ENCODE measurements at places on chromosomes 5 and 9.
A peak's percentile ranks its signal among the peaks of the same experiment; 100 is the strongest.

DNA sequence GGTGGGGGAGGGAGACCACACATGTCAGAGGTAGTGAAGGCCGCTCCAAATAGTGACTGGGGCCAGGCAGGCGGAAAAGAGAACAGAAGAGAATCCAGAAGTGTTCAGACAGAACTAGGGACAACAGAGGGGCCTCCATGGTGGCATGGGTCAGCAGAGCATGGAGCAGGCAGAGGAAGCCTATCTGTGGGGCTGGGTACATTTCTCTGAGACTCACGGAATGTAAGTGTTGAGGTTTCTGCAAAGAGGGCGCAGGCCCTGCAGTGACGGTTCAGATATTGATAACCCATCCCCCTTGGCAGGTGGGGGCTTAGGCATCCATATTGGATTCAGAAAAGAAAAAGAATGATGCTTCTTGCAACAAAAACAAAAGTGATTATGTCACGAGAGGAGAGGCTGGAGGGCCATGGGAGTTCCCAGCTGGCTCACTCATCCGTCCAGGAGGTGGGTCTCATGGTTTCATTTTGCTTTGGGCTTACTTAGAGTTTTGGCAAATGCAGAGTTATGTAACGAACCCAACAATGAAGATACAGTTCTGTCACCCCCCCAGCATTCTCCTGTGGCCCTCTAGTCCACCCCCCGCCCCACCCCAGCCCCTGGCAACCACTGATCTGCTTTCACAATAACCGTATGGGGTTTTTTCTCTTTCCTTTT, 5.4 kb upstream of the RMND5B start:
- no peak for DNase-seq

DNA sequence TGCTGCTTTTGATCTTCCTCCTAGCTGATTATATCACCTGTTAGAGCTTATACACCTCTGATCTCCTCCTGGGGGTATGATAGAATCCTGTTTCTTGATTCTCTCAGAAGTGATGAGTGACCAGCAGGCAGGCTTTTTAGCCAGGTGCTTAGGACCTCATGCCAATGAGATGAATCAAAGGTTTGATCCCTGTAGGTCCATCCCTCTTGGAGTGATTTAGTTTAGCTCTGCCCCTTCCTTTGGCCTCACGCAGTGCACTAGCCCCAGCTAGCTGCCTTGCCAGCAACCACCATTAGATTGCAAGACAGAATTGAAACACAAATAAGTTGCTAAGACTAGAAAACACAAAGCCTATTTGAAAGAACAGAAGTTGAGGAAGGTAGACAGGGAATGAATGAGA, 84.4 kb downstream of the ZSWIM6 start:
- DNase-seq: no peak

DNA sequence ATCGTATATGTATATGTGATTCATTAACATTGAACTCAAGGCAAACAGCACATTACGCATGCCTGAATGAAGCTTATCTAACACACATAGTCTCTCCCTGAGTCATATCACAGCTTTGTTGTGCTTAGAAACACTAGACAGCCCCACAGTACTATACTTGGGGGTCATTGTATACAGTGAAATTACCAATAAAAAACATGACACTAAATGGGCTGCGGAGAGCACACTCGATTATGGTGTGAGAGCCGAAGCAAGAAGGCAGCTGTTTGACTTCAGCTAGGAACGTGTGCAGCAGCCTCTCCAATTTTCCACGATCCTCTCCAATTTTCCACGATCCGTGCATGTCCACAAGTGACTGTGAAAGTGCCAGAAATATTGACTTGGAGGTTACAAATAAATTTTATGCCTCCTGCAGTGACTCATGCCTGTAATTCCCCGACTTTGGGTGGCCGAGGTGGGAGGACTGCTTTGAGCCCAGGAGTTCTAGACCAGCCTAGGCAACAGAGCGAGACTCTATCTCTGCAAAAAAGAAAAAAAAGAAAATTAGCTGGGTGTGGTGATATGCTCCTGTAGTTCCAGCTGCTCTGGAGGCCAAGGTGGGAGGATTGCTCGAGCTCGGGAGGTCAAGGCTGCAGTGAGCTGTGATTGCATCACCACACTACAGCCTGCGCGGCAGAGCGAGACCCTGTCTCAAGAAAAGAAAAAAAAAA, 102.4 kb downstream of the DAPK1 start:
- no peak for DNase-seq

- DNase-seq: no peak
Measured at GRCh38 chr5:147784146-147784987, 1.8 kb upstream of the JAKMIP2 start.

GRCh38 chr5:111742177-111742994, 14.6 kb downstream of the NREP start:
- DNase-seq: no peak

GRCh38 chr9:124399323-124399967, 15.8 kb downstream of the PSMB7 start:
- DNase-seq: no peak

DNA sequence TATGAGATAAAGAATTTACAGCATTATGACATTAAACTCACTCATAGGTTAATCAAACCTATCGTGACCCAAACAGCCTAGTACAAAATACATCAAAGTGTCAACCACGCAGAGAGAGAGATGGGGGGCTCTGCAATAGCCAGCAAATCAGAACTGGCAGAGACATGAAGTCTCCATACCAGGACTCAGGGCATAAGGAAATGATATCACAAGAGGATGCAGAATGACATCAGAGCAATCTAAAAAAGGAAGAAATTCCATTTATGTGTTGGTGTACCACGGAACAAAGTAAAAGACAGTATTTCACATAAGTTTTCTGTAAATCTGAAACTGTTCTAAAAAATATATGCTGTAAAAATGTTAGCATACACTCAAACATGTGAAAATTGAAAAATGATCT, 24.6 kb downstream of the BICD2 start:
- DNase-seq: no peak

GRCh38 chr9:21455320-21455719, 15.1 kb downstream of the IFNA1 start:
- no peak for DNase-seq

DNA sequence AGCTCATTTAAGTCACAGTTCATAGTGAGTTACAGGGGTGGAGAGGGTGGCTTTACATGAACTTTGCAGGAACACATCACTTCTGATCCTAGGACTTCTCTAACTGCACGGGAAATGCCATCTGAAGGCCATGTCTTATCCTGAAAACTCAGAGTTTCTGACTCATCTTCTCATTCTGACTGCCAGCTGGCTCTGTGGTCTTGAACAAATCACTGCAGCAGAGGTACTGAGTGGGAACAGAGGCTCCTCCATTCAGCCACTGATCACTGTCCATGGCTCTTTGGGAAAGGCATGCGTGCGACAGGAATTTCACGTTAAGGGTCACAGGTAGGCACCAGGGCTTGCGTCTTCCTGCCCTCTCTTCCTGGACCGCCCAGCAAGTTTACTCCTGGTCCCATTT, 114.6 kb upstream of the LRRTM2 start:
- DNase-seq: no peak

- DNase-seq: no peak
Measured at GRCh38 chr9:76873056-76873792, 32.7 kb downstream of the PRUNE2 start.

GRCh38 chr5:88145221-88145610, 123.4 kb downstream of the TMEM161B start:
- DNase-seq: no peak

DNA sequence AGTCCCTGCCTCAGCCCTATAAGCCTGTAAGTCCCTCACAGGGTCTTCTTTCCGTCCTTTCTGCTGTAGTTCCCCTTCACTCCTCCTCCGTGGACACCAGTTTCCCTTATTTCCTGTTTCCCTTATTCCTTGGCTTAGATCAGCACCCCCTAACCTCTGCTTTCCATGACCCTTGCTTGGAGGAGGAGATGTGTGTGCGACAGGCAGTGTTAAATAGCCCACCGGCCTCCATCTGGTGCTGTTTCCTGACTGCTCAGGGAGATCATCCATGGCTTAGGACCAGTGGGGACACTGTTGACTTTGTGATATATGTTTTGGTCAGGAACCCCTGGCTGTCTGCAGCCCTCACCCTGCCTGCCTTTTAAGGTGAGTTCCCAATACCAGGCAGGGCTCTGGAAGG, 34.1 kb upstream of the PSD2 start:
- no peak for DNase-seq

DNA sequence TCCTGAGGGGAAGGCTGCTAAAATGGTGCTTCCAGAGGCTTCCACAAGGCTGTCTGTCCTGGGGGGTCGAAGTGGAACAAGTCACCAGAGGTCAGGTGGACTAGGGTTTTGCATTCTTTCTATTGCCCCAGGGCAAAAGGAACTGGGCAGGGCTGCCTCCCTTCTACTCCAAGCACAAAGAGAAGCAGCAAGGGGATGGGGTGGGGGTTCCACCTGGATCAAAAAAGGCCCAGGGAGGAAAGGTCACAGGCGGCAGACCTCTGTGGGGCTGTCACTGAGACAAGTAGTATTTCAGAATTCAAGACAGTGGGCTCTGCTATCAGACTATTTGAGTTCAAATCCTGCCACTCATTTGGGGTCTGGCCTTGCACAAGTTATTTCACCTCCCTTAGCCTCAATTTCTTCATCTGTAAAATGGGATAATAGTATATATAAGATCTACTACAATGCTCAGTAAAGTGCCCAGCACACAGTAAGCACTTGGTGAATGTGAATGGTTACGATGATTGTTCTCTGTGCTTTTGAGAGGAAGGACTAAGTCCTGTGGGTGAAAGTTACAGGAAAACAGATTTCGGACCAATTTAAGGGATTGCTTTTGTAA, 1.9 kb upstream of the ARSI start:
- no peak for DNase-seq

GRCh38 chr9:112032743-112033142, 136.1 kb downstream of the UGCG start:
- no peak for DNase-seq

- DNase-seq: no peak
Measured at GRCh38 chr5:29051509-29051908, 2013.1 kb upstream of the CDH9 start.

DNA sequence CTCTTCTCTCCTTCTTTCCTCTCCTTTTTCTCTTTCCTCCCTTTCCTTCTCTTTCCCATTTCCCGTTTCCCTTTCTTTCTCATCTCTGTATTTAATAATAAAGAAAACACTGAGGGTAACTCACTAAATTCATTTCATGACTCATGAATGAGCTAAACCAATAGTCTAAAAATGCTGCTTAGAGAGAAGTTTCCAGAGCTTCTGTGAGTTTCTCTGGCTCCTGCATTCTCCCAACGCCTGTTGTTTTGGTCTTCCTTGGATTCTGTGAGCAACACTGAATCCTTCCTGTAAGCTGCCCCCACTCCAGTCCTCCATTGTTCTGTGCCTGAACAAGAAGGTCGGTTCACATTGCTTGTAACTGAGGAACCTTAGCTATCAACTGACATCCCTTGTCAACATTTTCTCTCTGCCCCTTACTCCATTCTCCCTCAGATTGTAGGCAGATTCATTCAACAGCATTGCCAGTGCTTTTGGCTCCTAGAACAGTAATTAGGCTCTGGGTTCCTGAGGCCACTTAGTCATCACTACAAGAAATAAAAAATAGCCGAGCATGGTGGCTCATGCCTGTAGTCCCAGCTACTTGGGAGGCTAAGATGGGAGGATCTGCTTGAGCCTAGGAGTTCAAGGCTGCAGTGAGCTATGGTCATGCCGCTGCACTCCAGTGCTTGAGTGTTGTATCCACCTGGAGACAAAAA, 237.7 kb upstream of the KLF4 start:
- DNase-seq: no peak

- DNase-seq: no peak
Measured at GRCh38 chr5:66642538-66642937, 46.3 kb downstream of the MAST4 start.

GRCh38 chr9:131656356-131657036, 83.4 kb downstream of the RAPGEF1 start:
- peak; percentile 94 for DNase-seq

GRCh38 chr5:151092762-151093161, 11.9 kb upstream of the TNIP1 start:
- DNase-seq: no peak

GRCh38 chr5:173720286-173720952, 104.0 kb upstream of the BOD1 start:
- no peak for DNase-seq

DNA sequence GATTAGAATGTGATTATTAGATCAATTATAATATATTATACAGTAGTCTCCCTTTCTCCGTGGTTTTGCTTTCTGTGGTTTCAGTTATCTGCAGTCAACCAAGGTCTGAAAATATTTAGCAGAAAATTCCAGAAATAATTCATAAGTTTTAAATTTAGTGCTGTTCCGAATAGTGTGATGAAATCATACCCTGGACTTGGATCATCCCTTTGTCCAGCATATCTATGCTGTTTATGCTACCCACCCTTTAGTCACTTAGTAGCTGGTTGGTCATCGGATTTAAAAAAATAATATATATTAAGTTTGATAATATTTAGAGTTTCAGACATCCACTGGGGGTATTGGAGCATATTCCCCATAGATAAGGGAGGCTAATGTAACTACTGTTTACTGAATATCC, 19.6 kb downstream of the RMI1 start:
- DNase-seq: no peak

- DNase-seq: no peak
Measured at GRCh38 chr5:13739479-13739878, 205.0 kb downstream of the DNAH5 start.

DNA sequence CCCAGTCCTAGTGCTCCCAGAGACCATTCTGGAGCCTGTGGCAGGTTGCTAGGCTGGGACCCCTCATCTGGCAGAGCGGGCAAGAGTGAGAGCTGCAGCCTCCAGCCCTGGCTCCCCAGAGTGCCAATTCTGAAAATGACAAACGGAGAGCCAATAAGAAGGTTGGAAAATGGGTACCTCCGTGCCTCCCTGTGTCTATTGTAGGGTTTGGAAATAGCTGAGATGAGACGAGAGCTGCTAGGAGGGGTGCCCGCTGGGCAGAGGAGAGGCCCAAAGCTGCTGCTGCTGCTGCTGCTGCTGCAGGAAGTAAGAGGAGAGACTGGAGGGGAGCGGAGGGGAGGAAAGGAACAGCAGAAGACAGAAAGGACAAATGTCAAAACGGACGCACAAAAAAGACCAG, 36.0 kb upstream of the FUBP3 start:
- no peak for DNase-seq

GRCh38 chr9:125121146-125121545, 22.2 kb downstream of the SCAI start:
- DNase-seq: no peak

- DNase-seq: no peak
Measured at GRCh38 chr5:73365990-73366667, 82.4 kb downstream of the FOXD1 start.

GRCh38 chr5:69530561-69531405, 29.2 kb upstream of the GTF2H2C start:
- no peak for DNase-seq

- no peak for DNase-seq
Measured at GRCh38 chr9:18059447-18059846, 414.5 kb upstream of the ADAMTSL1 start.

GRCh38 chr9:35156781-35157180, 5.0 kb upstream of the UNC13B start:
- no peak for DNase-seq

- DNase-seq: no peak
Measured at GRCh38 chr5:175887463-175887862, 16.1 kb downstream of the CPLX2 start.

GRCh38 chr5:83517072-83517687, 45.6 kb downstream of the VCAN start:
- no peak for DNase-seq

- no peak for DNase-seq
Measured at GRCh38 chr9:129235931-129236331, 57.9 kb upstream of the IER5L start.
